Activated naive CD4-positive, alpha-beta T cell treated with anti-CD3 and anti-CD28 coated beads, Interleukin-2, amount 50 U/mL, for 72 hours (primary cell): ENCODE measurements at places on chromosomes 11 and 22.
A peak's percentile ranks its signal among the peaks of the same experiment; 100 is the strongest.

DNA sequence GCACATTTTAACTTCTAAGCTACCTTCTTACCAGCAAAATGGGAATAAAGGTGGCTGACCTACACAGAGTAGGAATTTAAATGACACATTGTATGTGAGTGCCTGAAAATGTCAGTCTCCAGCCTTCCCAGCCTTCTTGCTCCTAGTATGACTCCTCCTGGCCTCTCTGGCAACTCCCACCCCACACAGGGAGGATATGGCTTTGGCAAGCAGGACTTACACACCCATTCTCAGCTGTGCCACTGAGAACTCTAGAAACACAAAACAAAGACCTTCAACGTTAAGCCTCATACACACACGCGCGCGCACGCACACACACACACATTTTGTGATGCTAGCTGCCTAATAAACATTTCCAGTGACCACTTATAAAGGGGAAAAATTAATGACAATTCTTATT, 65.8 kb downstream of the PACSIN2 start:
- DNase-seq: no peak

DNA sequence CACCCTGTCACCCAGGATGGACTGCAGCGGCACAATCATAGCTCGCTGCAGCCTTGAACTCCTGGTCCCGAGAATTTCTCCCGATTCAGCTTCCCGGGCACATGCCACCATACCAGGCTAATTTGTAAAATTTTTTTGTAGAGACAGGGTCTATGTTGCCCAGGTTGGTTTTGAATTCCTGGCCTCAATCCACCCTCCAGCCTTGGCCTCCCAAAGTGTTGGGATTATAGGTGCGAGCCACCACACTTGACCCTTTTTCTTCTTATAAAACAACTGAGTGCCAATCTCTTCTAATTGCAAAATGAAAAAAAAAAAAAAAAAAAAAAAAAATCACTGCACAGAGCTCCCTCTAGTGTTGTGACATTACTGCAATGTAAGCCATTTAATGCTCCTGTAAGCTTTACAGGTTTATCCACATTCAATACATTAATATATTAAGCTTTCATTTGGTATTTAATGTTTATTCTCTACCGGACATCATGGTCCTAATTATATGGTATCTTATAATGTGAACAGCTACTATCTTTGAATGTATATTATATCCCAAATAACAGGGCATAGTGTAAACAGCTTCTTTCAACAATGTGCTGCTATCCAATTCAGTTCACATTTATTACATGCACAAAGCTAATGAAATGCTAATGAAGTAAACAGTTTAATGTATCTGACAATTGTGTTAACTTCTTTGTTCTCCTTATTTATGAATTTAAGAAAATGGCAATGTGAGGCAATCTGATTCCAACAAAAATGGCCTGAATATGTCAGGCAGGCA, 44.6 kb downstream of the COPB1 start:
- no peak for DNase-seq

- no peak for DNase-seq
Observed at GRCh38 chr11:16114978-16115871, 241.1 kb downstream of the SOX6 start.

DNA sequence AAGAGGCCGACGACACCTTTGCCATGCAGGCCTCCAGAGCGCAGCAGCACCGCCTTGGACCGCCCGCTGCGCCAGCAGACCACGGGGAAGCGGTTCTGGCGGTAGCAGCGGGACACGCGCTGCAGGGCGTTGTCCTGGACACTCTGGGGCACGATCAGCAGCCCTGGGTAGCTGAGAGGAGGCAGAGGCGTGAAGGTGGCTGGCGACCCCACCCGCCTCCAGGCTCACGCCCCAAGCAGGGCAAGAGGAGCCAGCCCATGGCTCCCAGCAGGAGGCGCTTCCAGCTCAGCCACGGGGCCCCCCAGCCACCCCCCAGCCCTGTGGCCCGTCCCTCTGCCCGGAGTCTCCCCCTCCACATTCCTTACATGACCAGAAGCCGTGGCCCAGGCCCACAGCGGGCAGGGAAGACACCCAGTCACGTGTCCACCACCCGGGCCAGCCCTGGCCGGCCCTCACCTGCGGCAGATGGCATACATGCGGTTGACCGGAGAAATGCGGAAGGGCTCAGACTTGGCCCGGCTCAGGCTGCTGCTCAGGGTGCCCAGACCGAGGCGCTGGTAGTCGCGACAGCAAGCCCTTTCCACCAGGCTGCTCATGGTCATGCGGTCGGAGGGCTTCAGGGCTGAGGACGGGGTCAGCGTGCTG, 15.2 kb downstream of the SBF1 start:
- DNase-seq: no peak

GRCh38 chr11:128424851-128425285, 162.5 kb downstream of the ETS1 start:
- DNase-seq: no peak

DNA sequence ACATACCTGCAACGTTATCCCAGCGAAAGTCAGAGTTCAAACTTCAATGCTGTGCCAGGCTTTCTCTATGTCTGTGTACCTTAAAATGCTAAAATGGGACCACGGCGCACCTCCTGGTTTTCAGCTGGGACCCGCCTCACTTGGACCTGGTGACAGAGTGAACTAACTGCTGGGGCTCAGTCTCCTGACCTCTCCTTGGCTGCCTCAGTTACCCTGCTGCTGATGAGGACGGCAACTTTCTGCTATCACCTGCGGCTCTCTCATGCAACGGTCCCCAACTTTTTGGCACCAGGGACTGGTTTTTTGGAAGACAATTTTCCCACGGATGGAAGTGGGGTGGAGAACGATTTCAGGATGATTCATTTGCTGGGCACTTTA, 402.8 kb downstream of the BRD1 start:
- no peak for DNase-seq

GRCh38 chr11:76077575-76078150, 128.6 kb downstream of the WNT11 start:
- DNase-seq: no peak

DNA sequence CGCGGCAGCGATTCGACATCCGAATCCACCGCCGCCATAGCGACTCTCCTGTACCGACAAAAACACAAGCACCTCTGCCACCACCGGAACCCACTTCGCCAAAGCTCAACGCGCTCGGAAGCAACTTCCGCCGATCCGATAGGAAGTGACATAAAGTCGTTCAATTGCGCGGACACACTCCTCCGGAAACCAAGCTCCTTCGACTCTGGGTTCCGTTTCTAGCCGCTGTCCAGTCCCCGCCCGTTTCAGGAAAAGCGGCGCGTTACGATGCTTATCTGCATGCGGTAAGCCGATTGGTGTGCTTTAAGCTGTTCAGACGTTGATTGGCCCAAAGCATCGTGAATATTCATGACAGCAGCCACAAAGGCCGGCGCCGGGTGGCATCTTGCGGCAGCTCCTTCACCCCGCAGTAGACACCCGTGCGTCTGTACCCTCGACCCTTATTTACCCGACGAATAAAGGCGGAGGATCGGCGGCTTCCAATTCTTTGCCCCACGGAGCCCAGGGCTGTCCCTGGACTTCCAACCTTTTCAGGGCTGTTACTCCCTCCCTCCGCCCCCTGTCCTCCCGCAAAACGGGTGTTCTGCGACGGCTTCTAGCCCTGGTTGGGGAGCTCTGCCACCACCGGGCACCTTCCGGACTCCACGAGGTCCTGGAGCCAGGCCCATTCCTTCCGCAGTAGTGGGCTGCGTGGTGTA, at the start of gene TUT1:
Gene TUT1, minus strand, starts transcription at position 76 of the 698 bp plus-strand sequence. Its CDS starts 38 bp downstream, at position 38.
- peak; percentile 98 for DNase-seq

DNA sequence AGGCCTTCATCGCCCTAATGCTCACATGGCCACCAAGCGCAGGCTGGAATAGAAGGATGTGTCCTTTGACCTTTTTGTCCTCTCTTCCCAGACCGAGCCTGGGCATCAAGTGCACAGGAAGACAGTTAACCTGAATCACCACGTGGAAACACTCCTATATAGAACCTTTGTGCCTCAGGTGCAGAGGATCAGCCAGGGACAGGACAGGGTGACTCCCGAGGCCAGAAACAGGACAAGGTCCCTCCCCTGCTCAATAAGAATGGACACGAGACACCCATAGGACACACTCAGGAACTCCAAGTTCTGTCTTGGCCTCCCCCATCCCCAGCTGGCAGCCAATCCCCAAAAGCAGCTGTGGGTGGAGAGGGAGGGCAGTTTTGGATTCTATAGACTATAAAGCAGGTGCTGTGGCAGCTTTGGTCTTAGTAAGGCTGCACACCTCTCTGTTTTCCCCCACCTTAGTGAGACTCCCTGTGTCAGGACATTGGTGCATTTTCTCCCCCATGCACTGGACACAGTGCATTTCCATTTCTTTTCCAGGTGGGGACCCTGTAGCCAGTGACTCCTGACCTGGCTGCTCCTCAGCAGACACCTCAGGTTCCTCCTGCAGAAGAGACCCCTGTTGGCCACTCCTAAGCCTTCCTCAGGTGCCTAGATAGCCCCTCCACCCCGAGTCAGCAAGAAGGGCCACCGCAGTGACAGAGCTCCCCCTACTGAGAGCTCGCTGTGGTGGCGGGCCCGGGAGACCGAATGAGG, 43.6 kb upstream of the POU2AF1 start:
- DNase-seq: peak; percentile 67

DNA sequence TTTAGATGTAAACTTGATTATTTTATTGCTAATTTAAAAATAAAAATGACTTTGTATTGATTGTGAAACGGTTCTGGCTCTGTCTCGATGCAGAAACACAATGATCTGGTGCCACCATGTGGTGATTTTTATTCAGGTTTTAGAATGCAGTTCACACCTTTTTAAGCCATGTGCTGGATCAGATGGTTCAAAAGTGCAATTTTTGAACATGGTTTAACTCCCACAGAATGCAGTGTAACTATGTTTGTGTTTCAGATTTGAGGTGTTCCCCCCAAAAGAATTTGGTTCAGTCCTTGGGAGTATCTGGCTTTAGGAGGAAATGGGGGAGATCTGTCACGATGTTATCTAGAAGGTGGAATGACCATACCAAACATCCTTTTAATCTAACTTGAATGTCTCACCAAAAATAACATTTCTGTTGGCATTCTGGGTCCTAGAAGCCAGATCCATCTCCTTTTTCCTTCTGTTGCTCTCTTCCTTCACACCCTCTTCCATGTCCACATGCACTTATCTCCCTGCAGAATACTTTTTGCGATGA, 7.9 kb downstream of the MRPL16 start:
- no peak for DNase-seq

GRCh38 chr11:123060277-123061000, 1.5 kb downstream of the HSPA8 start:
- DNase-seq: no peak

GRCh38 chr11:103959279-103959942, 77.0 kb upstream of the DDI1 start:
- no peak for DNase-seq

GRCh38 chr11:70481625-70482528, 83.5 kb downstream of the CTTN start:
- DNase-seq: no peak

GRCh38 chr22:46064228-46064965, 85.9 kb upstream of the PPARA start:
- peak; percentile 47 for DNase-seq

GRCh38 chr22:19841641-19842392, 12.9 kb downstream of the GNB1L start:
- DNase-seq: no peak

- DNase-seq: no peak
Observed at GRCh38 chr11:87861030-87861429, 314.2 kb downstream of the RAB38 start.

DNA sequence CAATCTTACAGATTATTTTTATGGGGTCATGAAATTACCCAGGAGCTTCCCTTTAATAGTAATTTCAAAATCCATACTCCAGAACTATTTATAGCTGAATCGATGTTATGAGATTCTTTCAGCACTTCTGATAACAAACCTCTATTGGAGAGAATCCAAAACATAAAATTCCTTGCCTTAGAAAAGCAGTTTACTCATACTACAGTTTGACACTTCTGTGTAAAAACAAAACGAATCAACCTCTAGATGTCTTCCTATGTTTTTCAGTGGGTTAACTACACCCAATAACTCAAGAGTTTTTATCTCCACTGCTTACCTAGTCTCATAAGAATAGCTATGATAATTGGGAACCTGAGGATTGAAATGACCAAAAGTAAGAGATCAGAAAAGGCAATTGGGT, 35.6 kb downstream of the KIF18A start:
- no peak for DNase-seq

GRCh38 chr22:20089977-20090729, 10.1 kb downstream of the DGCR8 start:
- no peak for DNase-seq

DNA sequence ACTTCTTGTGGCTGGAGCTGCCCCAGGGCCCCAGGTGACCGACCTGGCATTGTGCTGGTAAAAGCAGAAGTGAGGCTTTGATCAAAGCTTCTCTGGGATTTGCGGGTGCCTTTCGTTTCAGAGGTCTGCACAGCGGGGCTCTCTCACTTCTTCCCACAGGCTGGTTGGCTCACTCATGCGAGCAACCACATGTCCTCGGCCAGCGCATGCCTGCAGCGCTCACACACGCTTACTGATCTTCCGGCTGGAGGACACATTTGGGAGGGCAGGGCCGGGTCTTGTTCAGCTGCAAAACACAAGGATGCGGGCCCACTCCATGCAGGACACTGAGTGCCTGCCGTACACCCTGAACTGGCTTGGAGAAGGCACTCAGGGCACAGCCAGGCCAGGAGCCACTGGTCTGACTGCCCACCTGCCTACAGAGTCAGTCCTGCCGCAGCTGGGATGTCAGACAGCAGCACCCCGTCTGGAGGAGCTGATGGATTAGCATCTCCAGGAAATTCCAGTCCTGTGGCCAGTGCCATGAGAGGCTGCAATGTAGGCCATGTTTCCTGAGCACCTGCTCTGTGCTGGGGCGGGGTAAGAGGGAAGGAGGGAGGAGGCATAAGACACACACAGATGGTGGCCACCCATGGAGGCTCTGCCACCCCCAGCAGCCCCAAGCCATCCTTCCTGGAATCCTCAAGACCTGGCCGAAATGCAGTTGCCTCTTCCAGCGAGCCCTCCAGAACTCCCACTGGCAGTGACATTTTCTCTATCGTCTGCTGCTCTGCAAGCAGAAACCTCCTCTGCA, 1383.2 kb downstream of the BRD1 start:
- no peak for DNase-seq

GRCh38 chr22:28112190-28112544, 193.1 kb upstream of the PITPNB start:
- no peak for DNase-seq

- no peak for DNase-seq
Observed at GRCh38 chr11:112160091-112160848, 3.6 kb downstream of the IL18 start.
